AG04450 (cell line): ENCODE measurements at places on chromosomes 1 and 21.

- no peak for DNase-seq
Observed at GRCh38 chr1:28934676-28935075, 20.3 kb downstream of the EPB41 start.

GRCh38 chr1:29117381-29117780, 6.3 kb downstream of the TMEM200B start:
- DNase-seq: no peak

DNA sequence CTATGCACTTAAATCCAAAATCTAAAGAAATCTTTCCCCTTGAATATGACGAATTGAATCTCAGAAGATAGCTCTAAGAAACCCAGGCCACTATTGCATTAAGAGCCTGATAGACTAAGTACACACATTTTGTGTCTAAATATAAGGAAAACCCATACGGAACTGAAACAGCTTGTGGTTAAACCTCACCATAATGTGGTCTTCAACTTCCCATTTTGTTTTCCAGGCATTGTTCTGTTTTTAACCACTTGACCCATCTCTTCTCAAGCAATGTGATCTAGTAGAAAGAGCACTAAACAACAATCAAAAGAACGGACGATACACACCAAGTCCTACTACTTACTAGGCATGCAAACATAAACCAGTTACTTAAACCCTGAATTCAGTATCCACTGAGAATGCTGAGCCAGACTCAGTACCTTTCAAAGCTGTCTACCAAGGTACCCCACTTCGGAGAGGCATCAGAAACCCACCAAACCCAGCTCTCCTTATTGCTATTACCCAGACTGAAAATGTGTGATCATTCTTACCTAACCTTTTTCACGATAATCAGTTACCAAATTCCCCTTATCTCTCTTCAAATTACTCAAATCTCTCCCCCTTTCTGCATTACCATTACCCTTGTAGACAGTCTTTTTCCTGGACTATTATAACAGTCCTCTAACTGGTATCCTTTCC, 12.8 kb downstream of the OTUD7B start:
- no peak for DNase-seq

DNA sequence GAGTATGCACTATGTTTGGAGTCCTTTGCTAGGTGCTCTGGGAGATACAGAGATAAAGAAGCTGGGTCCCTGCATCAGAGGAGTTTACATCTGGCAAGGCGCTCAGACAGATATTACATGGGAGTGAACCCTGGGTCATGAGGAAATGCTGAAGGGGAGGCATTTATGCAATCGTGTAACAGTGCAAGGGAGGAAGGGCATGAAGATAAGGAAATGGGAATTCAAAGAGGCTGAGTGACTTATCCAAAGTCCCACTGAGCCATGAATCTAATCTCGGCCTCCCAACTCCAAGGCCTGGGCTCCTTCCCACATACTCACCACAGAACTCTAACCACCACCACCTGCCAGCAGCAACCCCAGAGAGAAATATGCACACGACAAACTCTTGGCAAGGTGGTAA, 51.6 kb downstream of the FAM163A start:
- DNase-seq: no peak

- peak; percentile 37 for DNase-seq
Observed at GRCh38 chr1:67713057-67713846, 28.3 kb downstream of the GADD45A start.

- no peak for DNase-seq
Observed at GRCh38 chr1:41576206-41576605, 91.7 kb upstream of the EDN2 start.

GRCh38 chr21:16572032-16572431, 842.2 kb downstream of the USP25 start:
- no peak for DNase-seq
